Activated CD4-positive, alpha-beta T cell treated with anti-CD3 and anti-CD28 coated beads for 24 hours (primary cell): ENCODE measurements at places on chromosomes 2 and 18.

DNA sequence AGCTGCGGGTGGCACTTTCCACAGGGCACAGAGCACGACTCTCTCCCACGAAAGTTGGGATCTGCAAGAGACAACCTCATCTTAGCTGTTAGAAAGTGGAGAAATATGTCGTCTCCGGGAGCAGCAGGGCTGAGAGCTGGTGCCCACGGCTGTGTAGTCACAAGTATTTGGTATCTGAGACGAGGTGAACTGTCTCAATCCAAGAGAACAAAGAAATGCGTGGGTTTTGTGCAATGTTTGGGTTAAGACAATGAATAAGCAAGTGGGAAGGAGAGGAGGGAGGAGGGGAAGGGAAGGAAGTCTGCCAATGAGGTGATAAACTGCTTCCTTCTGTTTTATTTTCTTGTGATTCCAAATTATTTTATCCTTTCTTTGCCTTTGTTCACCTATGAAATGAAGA, 18.0 kb downstream of the DYTN start:
- no peak for DNase-seq

GRCh38 chr2:232920055-232920454, 50.0 kb downstream of the SNORC start:
- no peak for DNase-seq

DNA sequence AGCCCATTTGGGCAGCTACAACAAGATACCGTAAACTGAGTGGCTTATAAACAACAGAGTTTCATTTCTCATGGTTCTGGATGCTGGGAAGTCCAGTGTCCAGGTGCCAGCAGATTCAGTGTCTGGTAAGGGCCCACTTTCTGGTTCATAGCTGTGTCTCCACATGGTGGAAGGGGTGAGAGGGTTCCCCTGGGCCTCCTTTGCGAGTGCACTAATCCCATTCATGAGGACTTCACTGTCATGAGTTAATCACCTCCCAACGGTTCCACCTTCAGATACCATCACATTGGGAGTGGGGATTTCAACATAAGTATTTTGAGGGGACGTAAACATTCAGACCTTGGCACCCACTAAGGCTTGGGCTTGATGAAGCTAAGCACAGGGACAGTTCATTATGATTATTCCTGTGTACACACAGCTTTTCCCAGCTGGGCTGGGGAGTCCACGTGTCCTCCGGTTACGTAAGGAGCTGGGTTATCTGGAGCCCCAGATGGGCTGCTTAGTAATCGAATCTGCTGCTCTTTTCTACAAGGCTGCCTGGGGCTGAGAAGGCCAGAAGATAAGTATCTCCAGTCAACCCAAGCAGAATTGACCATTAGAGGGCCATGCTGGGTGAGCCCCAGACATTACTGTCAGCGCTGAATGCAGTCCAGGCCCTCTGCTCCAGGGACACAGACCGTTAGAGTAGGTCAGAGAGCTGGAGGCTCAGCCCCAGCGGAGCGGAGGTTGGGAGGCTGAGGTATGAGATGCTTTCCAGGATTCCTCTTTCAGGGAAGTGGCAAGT, 42.7 kb downstream of the EPAS1 start:
- no peak for DNase-seq

DNA sequence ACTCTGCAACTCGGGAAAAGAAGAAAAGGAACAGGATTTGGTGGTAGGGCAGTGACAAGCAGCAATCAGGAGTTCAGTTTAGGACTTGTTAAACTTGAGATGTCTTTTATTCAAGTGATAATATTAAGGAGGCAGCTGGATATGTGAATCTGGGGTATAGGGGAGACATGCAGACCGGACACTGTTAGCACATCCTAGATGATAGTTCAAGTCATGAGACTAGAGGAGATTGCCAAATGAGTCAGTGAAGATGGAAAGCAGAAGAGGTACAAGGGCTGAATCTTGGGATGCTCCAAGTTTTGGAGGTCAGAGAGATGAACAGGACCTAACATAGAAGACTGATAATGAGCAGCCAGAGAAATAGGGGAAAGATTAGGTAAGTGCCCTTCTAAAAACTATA, 69.5 kb upstream of the PSME4 start:
- no peak for DNase-seq

- DNase-seq = no peak
Observed at GRCh38 chr2:79882548-79882947, 369.7 kb downstream of the CTNNA2 start.

- DNase-seq = no peak
Observed at GRCh38 chr2:232817756-232818155, 41.4 kb upstream of the KCNJ13 start.

DNA sequence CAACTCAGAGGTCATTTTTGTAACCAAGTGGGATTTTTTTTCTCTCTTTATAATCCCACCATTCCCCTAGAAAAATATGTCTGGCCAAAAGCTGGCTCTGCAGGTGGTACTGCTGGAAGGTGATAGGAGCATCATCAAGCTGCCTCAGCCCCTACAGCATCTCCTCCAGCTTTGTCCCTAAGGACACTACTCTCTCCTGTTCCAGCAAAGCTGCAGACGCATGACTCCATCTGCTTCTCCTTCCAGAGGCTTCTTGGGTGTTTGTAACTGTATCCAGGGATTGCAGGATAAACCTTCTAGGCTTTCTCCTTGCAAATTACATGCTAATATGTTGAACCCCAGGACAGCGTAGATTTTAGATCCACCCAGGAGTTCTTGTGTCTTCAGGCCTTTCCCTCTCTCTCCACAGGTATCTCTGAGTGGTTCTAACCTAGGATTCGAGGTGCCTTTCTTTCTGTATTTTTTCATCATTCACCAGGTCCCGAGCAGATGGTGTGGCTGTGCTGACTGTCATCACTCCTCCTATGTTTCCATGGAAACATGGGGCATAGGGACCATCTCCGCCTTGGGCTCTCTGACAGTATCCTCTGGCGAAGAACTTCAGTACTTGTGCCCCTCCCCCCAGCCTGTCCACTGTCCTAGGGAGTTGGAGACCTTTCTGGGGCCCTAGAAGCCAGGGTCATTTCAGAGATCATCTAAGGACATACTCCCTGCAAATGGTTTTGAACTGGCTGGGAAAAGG, 34.3 kb downstream of the AFF3 start:
- no peak for DNase-seq

DNA sequence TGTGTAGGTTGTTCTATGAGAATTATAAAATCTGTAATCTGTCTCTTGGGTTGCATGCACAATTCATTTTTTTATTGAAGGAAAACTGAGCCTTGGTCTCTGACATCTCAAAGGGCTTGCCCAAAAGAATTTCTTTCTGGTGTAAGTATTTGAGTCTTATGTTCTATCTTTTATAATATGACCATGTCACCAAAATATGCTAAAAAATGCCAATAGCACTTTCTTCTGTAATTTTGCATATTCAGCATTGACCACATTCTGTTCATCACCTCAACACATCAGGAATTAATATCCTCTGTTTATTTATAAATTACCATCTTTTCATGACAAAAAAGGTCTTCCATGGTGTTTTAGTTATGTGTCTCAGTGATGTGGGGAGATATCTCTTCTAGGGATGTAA, 268.7 kb upstream of the TCF4 start:
- no peak for DNase-seq

- DNase-seq = no peak
Observed at GRCh38 chr2:9806656-9807055, 36.6 kb upstream of the TAF1B start.

DNA sequence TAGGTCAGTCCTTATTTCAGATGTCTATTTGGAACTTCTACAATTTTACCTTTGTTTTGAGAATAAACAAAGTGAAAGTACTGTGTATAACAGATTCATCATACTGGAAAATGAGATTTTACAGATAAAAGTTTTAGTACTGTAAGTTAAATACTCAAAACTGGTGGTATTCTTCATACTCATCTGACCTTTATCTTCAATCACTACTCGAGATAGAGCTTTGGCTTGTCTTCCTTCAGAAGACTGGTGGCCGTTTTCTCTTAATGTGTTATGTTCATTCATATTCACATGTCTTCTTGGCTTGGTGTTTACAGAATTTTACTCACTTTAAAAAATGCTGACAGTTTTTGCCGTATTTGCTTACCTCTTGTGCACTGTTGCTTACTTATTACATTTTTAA, 2.1 kb downstream of the SPOPL start:
- DNase-seq = no peak

GRCh38 chr2:238689871-238690389, 158.0 kb upstream of the TWIST2 start:
- no peak for DNase-seq

GRCh38 chr18:9869715-9870430, 15.9 kb upstream of the TXNDC2 start:
- DNase-seq = no peak
